NCI-H524 (cell line): ENCODE measurements at places on chromosomes 13 and 19.

GRCh38 chr13:113544071-113544891 lies 40.3 kb upstream of the TFDP1 start:
- no peak for DNase-seq

GRCh38 chr13:68056816-68057710 lies 826.9 kb upstream of the PCDH9 start:
- no peak for DNase-seq

GRCh38 chr19:30116984-30117555 lies 175.0 kb downstream of the URI1 start:
- DNase-seq, result no peak

- DNase-seq, result no peak
These were observed 47.6 kb downstream of the TEX29 start for GRCh38 chr13:111368091-111368490.

GRCh38 chr19:41541990-41542584 lies 33.9 kb upstream of the CEACAM21 start:
- no peak for DNase-seq

- no peak for DNase-seq
These were observed 553 bp downstream of the NAPA start for GRCh38 chr19:47514151-47514868.
